Upper lobe of right lung (tissue), 1 donor: ENCODE measurements at places on chromosomes 2 and 18. TPM values are rescaled to one million over a fixed set of nuclear protein-coding genes. Genes with fewer than 3 reads are reported as not detected.

Gene ICOS
- total RNA-seq: 2.1 TPM

- DNase-seq: no peak
Observed at GRCh38 chr18:32096946-32097345, 5.3 kb downstream of the RNF138 start.

DNA sequence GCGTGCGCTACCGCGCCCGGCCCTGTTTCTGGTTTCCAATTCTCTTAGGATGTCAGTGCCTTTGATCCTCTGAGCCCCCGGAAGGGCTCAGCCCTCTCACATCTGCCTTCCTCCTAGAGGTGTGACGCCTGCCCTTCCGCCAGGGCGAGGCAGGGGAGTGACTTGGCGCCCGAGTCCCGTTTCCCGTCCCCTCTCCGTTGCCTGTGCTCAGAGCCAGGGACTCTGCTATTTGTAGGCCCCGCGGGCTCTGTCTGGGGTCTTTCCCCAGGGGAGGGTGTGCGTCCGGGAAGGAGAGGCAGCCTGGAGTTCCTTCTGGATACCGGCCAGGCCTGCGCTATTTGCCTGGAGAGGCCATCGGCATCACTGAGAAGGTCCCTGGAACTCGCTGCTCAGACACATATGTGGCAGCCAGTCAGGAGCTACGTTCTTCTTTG, 103.7 kb upstream of the TAF1B start:
- DNase-seq: peak; percentile 77

GRCh38 chr2:65576861-65577601, 144.6 kb upstream of the SPRED2 start:
- DNase-seq: no peak

DNA sequence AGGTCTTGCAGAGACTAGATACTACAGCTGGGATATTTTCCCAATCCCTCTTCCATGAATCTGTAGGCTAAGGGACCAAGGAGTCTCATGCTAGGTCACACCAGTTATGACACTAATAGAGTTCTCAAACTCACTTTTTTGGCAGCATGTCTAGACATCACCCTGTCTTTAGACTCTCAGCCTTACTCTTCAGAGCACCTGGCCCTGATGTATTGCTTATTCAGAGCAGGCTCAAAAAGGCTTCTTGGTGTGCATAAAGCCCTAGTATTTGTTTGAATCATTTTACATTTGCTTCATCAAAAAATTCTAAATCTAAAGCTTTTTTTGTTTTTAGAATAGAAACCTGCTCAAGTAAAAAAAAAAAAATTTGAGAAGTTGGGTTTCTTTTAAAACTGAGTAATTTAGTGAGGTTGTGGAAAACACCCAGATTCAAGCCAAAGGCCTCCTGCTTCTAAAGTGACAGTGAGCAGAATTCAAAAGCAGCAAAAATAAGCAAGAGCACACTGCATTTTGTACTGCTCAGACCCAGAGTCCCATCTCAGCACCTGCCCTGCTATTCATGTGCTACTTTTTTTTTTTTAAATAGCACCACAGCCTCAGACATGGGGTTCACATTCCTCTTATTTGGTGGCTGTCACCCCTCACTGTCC, 18.0 kb upstream of the DNAH6 start:
- DNase-seq: no peak
